ENCODE measurements at places on chromosomes 16 and 17.

GRCh38 chr16:84407588-84408313, 39.4 kb downstream of the ATP2C2 start:
- DNase-seq, result no peak

- DNase-seq, result no peak
Observed at GRCh38 chr16:79519448-79519847, 81.1 kb downstream of the MAF start.

DNA sequence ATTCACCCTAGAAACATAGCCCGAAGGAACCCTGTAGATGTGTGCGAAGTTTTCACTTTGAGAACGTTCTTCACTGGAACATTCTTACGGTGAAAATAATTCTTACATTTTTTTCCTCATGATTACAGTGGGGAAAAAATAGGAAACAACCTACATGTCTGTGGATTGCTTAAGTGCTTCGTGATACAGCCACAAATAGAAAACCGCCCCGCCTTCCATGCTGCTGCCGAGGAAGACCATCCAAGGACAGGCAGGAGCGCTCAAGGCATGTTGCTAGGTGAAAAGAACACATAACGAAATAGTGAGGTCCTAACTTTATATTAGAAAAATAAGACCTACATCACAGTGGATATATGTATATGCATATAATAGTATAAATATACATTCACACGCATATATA, 78.8 kb downstream of the BMERB1 start:
- DNase-seq, result no peak

- no peak for DNase-seq
Observed at GRCh38 chr17:704111-704864, 10.4 kb downstream of the VPS53 start.

GRCh38 chr16:2969545-2970521, 685 bp downstream of the PAQR4 start:
- DNase-seq, result peak; percentile 49

DNA sequence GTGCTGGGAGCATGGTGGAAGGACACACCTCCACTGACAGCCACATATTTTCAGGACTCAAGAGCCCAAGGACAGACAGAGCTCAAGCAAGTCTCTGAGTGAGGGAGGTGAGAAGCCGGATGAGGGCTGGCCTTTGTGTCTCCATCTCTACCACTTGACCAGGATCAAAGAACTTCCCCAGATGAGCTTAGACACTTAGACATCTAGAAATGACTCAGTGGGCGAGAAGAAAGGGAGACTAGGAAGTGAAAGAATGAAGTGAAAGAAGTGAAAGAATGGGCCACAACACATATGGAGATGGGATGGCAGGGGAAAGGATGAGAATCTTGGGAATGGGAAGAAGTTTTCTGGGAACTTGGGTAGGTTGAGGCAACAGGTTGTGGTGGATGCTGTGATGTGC, 274.9 kb upstream of the CCL2 start:
- no peak for DNase-seq

DNA sequence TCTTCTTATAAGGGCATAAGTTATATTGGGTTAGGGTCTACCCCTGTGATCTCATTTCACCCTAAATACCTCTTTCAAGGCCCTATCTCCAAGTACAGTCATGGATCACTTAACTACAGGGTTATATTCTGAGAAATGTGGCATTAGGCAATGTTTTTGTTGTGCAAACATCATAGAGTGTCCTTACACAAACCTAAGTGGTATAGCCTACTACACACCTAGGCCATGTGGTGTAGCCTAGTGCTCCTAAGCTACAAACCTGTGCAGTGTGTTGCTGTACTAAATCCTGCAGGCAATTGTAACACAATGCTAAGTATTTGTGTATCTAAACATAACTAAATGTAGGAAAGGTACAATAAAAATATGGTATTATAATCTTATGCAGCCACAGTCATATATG, 18.0 kb downstream of the CLEC3A start:
- no peak for DNase-seq

DNA sequence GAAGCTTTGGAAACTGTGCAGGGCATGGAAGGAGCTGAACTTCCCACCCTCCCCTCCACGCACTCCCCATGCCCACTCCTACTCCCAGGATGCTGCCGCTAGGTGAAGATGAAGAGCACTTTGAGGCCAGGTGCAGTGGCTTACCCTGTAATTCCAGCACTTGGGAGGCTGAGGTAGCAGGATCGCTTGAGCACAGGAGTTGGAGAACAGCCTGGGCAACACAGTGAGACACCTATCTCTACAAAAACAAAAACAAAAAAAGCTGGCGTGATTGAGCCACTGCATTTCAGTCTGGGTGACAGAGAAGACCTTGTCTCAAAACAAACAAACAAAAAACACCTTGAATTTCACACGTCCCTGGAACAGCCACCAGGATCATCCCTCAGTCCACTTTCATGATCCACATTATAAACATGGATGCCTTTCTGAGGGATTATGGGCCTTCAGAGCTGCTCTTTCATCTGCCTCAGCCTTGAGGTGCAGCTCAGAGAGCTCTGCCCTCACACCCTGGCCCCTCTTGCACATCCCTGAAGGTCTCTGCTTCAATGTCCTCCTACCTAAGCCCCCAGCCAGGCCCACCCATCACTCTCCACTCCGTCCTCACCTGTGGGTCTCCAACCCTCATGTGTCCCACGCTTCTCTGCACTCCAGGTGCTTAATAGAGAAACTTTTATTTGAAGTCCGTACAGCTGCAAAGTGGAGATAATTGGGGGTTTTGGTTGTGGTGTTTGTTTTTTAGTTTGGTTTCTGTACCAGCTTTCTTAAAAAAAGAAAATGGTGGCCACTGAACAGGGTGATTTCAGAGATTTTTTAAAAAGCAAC, 25.8 kb downstream of the PHB1 start:
- no peak for DNase-seq

Data from GOT3 (cell line).